Activated CD4-positive, alpha-beta T cell treated with anti-CD3 and anti-CD28 coated beads, Interleukin-2, amount 10 ng/mL, durations not matched to agents 24 days and 14 days (primary cell): ENCODE measurements at places on chromosomes 12 and 14. TPM values are rescaled to one million over a fixed set of nuclear protein-coding genes. Genes with fewer than 3 reads are reported as not detected.

The DTD2 gene
- 30.8 and 32.2 TPM in 2 replicates for total RNA-seq

The CFAP73 gene
- not detected in 2 replicates for total RNA-seq

The PAWR gene
- 7.1 and 7.5 TPM in 2 replicates for total RNA-seq

The SERPINA6 gene
- total RNA-seq = not detected in 2 replicates

The AQP6 gene
- not detected in 2 replicates for total RNA-seq

The EID3 gene
- 9.0 and 9.7 TPM in 2 replicates for total RNA-seq

The CYP46A1 gene
- total RNA-seq = 0.02 and 0.05 TPM in 2 replicates

The KLRC2 gene
- total RNA-seq = not detected in 2 replicates

The NTF3 gene
- total RNA-seq = not detected in 2 replicates

The CGRRF1 gene
- 7.8 and 11.9 TPM in 2 replicates for total RNA-seq

The DDX11 gene
- 161 and 186 TPM in 2 replicates for total RNA-seq

The IL26 gene
- total RNA-seq = 6.9 and 7.7 TPM in 2 replicates

The ABCD2 gene
- 7.0 and 7.4 TPM in 2 replicates for total RNA-seq

The TMEM19 gene
- 10.2 and 13.5 TPM in 2 replicates for total RNA-seq

The TSPAN19 gene
- not detected in 2 replicates for total RNA-seq

The HOTAIR gene
- total RNA-seq = not detected in 2 replicates

The GARIN6 gene
- not detected in 2 replicates for total RNA-seq

The GLIPR1L1 gene
- not detected in 2 replicates for total RNA-seq

The PCED1B gene
- 51.7 and 55.2 TPM in 2 replicates for total RNA-seq

The KRT85 gene
- not detected in 2 replicates for total RNA-seq

The TMEM119 gene
- total RNA-seq = 0.47 TPM in 1 of 2 replicates, not detected in the other

The NKX2-1 gene
- not detected in 2 replicates for total RNA-seq

The HSPB8 gene
- total RNA-seq = not detected in 2 replicates

The CCDC38 gene
- not detected in 2 replicates for total RNA-seq

The PAPLN gene
- 0.54 and 0.83 TPM in 2 replicates for total RNA-seq

The DNAH10 gene
- total RNA-seq = 0.14 and 0.21 TPM in 2 replicates

The SLCO1B1 gene
- total RNA-seq = not detected in 2 replicates

The KLRB1 gene
- 0.14 TPM in 1 of 2 replicates, not detected in the other for total RNA-seq

The KRT3 gene
- total RNA-seq = 0.14 TPM in 2 replicates

The VRTN gene
- total RNA-seq = not detected in 2 replicates

The RALGAPA1 gene
- total RNA-seq = 33.5 and 35.1 TPM in 2 replicates

The JDP2 gene
- total RNA-seq = 1.1 and 1.4 TPM in 2 replicates

The FAIM2 gene
- 0.30 and 0.54 TPM in 2 replicates for total RNA-seq

The GYS2 gene
- total RNA-seq = 0.17 TPM in 1 of 2 replicates, not detected in the other

The GALNT16 gene
- total RNA-seq = 0.05 TPM in 1 of 2 replicates, not detected in the other

The LRIG3 gene
- not detected in 2 replicates for total RNA-seq

The PSMC1 gene
- 170 and 185 TPM in 2 replicates for total RNA-seq

The CLEC2A gene
- total RNA-seq = not detected in 2 replicates

The RAD9B gene
- 0.37 and 0.95 TPM in 2 replicates for total RNA-seq

The SLC38A6 gene
- 4.7 and 5.9 TPM in 2 replicates for total RNA-seq

The KRT82 gene
- total RNA-seq = not detected in 2 replicates

The DIO2 gene
- not detected in 2 replicates for total RNA-seq

The KRT8 gene
- 0.51 TPM in 1 of 2 replicates, not detected in the other for total RNA-seq

The SLC17A8 gene
- total RNA-seq = not detected in 2 replicates

The AHNAK2 gene
- 0.02 TPM in 2 replicates for total RNA-seq

The MFAP5 gene
- total RNA-seq = not detected in 2 replicates

The ADAM21 gene
- not detected in 2 replicates for total RNA-seq
